ENCODE measurements at places on chromosomes 1 and 21.
A peak's percentile ranks its signal among the peaks of the same experiment; 100 is the strongest.

DNA sequence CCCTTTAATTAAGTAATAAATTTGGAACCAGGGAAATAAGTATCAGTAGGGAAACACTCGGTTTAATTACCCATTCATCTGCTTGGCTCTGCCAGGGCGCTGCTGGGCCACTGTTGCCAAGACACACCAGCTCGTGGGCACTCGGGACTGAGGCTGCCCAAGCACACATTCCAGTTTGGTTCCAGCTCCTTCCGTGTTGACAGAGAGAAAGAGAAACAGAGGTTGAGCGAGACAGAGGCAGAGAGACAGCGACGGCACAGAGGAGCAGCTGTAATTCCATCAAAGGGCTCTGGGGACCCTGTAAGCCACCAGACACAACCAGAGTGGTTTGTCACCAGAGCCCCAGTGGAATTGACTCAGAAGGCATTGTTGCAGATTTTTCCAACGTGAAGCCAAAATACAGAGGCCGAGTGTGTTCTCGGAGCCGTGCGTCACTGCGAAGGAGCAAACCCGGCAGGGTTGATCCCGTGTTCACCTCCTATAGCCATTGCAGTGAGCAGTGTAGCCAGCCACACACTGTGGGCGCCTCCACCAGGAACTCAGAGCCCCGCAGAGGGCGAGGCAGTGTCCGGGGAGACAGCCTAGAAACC lies 33.5 kb downstream of the SYF2 start:
- no peak for DNase-seq

DNA sequence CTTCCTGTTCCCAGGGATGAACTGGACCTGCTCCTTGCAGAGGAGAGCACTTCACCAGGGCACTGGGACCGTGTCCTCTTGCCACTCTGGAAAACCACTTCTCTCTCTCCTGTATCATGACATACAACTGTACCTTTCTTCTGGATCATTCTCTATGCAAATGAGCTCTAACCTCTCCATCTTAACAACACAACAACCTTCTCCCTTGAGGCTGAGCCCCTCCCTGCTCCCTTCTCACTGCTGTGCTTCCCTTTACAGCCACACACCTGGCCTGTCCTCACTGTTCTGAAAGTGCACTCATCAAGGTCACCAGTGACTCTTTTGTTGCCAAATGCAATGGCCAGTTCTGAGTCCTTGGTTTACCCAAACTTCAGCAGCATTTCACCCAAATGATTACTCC lies 54.5 kb upstream of the MRPS6 start:
- DNase-seq: no peak

- no peak for DNase-seq
Observed at GRCh38 chr1:30386156-30386926, 337.0 kb downstream of the MATN1 start.

DNA sequence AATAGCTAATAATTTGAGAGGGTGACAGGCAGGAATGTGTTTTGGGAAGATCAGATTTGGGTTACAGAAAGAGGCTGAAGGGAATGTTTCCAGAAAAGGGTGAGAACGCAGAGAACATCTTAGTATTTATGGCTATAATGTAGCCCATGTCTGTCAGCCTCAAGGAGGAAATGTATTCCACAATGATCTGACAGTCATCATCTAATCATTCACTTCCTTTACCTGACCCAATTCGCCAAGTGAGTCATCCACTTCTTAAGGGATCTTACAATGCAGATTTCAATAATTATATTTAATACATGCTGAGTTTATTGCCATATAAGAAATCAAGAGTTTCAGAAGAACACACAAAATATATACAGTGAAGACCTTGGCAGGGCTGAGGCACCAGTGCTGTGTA lies 10.8 kb downstream of the TRIM45 start:
- DNase-seq: no peak

DNA sequence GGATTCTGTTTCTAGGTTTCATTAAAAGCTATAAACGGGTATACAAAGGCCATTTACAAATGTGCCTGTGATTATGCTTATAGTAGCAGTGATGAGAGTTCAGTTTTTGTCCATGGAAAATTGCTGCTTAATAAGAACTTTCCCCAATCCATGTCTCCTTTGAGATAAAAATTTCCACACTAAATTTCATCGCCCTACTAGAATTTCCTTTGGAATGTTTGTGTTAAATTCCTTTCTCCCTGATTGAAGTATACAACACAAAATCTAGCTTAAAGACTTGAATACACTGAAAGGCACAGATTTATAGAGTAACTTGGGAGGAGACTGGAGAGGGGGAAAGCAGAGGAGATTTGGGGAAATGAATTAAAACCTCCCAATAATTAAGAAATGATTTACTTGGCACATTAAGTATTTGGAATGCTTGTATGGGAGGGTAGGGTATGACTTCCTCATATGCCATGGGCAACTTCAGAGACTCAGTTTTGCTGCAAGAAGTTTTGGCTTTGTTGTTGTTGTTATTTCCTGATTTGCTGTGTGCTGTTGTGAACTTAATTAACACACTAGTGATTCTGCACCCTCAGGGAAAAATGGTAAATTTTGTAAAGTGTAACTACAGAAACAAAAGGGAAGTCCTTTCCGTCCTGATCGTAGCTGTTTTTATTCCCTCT lies 157.6 kb upstream of the LMO4 start:
- no peak for DNase-seq

DNA sequence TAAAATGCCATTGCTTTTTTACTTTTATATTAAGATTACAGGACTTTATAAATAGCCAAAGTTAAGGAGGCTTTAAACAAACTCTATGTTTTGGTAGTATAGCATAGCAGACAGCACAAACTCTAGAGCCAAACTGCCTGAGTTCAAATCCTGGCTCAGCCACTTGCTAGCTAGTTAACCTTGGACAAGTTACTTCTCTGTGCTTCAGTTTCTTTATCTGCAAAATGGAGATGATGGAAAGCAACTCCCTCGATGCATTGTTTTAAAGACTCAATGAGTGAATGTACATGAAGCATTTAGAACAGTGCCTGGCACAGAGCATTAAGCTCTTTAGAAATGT lies 21.3 kb downstream of the C1QB start:
- DNase-seq: no peak

DNA sequence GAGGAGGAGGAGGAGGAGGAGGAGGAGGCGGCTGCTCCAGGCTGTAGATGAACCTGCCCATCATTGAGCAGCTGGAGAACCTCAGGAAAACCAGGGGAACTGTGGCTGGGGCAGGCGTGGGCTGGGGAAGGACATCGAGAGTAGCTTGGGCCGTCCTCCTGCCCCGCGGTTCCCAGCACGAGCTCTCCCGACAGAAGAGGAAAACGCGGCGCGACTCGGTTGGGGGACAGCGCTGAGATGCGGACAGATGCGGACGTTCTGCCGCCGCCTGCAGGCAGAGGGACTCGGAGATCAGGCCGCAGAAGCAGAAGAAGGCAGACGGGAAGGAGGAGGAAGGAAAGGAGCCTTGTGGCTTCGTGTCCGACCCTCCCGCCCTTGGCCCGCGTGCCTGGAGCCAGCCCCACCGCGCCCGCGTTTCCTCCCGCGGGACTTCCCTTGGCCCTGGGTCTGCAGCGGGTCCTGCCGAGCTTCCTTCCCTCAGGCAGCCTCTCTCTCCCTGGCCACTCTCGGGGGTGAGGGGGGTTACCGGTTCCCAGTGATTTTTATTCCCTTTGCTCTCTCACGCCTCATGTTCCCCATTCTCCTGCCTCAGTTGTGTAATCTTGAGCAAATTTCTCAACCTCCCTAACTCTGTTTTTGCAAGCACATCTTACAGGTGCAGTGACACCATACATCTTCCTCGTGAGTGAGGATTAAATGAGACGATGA lies 1.7 kb upstream of the TNFRSF9 start:
- peak; percentile 57 for DNase-seq

DNA sequence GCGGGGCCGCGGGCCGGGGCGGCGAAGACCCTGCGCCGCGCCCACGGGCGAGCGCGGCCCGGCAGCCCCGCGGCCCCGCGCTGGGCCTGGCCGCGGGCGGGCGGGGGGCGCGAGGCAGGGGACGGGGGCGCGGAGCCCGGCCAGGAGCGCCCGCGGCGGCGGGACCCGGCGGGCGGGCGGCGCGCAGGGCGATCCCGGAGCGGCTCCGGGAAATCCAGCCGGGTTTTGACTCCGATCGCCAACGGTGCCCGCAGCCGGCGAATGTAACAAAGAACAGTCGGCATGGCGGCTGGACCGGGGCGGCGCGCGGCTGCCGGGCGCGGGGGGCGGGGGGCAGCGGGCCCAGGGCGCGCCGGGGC lies 334 bp downstream of the PRDM15 start:
- DNase-seq: peak; percentile 80

- peak; percentile 56 for DNase-seq
Observed at GRCh38 chr21:17387030-17387617, 125.7 kb upstream of the CXADR start.

GRCh38 chr1:198175423-198176170 lies 18.8 kb downstream of the NEK7 start:
- no peak for DNase-seq

- DNase-seq: no peak
Observed at GRCh38 chr21:45568383-45568782, 26.1 kb upstream of the SLC19A1 start.

- no peak for DNase-seq
Observed at GRCh38 chr21:26801498-26801897, 43.7 kb downstream of the ADAMTS1 start.

DNA sequence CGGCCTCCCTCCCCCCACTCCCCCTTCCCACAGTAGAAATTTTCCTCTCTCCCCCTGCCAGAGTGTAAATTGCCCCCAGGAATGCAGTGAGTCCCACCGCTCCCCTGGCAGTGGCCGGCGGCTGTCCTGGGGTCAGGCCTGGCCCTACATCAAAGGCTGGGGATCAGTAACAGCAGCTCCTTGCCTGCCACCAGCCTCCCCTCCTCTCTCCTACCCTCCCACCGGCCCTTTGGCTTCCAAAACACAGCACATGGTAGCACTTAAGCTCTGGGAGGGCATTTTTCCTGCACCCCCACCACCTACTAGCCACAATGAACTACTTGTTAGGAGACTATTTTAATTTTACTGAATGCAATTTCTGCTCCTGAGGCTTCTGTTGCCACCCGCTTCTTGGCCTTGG lies 9.0 kb upstream of the COL8A2 start:
- no peak for DNase-seq

DNA sequence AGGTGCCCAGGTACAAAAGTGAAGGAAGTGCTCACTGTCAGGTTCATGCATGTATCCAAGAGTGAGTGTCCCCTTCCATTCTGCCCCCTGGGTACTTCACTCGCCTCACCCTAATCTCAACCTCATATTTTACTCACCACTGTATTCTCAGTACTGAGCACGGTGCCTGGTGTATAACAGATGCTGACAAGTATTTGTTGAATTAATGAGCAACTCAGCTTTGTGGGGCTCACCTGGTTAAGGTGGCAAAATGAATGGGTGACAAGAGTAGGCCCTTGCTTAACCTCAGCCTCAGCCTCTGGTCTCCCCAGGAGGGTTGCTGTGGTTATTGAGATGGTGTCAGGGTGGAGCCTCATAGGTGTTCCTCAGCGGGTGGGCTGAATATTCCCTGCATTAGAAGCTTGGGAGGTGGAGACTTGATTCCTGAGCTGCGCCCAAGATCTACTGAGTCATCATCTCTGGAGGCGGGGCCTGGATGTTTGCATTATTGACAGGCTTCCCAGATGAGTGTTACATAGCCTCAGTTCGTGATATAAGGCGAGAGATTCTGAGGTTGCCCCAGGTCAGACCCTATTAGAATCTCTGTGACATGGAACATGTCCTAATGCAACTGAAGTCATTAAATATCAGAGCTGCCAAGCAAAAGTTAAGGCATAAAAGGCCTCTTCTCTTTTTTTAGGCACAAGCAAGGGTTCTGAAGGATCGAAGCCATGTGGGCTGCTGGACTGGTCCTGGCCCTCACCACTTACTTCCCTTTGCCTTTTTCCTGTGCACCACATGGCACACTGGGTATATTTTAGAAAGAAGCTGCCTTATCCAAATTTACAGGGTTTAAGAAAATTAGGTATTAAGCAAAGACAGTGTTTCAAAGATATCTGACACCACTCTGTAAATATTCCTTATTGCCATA lies 39.2 kb downstream of the SYT6 start:
- DNase-seq: no peak

- DNase-seq: no peak
Observed at GRCh38 chr1:181010789-181011188, 11.9 kb downstream of the STX6 start.

DNA sequence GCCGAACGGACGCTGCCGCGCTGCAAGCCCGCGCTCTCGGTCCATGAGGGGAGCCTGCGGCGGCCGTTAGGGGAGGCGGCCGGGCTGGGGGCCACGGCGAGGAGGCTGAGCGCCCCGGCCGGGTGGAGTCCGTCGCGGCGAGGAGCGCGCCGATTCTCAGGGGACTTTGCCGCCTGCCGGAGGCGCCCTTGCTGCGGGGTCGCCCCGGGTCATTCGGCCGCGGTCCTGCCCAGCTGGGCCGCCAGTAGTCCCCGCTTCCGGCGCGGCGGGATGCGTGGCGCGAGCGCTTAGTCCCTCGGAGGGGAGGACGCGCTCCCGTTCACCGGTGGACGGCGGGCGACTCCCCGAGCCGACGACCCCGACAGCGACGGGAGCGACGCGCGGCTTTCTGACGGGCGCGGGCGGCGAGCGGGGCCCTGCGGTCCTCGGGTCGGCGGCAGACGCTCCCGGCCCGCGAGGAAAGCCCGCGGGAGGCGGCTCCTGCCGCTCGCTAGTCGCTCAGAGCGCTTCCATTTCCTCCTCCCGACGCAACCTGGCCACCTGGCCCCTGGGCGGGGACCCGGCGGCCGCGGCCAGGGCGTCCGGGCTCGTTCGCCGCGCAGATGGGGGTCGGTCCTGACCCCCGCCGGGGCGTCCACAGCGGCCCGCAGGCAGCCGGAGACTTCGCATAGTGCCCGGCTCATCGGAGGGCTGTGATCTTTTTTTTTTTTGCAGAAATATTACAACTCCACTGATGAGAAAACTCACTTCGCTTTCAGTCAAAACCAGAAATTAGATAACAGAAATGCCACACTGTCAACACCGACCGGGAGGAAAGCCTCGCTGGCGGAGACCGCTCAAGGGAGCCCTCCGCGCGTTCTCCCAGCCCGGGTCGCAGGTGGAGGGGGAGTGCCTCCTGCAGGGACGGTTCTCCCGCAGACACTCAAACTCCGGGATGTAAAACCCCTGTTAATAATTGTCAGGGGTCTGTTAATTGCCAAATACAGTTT lies 641 bp upstream of the ZBTB21 start:
- peak; percentile 39 for DNase-seq

DNA sequence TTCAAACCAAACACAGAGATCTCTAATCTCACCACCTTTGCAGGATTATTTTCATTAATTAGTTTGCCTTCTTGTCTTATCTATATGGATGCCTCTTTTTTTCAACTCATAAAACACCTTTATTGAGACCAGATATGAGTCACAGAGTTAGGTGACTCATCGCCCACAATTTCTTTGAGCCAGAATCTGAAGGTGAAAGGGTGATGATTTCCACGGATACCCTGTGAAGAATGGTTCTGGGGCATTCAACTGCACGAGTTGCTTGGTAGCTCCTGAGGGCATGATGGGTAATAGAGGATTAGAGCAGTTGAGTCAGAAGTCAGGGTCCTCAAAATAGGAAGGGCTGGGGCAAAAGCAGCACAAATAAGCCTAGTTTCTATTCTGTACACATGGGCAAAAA lies 128.2 kb downstream of the TBX19 start:
- DNase-seq: no peak

DNA sequence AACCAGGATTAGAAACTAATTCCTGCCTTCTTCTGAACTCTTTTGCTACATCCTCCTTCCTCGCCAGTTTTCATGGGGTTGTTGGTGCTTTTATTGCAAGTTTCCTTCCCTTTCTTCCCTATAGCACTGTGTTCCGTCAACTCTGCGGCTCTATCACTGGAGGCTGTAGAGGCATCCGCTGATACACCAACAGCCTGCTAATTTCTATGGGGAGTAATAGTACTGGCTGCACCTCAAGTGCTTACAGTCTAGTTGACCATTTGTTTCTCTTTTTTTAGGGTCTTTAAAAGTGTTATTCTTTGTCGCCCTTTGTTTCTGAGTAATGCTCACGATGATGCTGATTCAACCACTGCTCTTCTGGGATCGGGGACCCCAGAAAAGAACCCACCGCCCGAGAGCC lies 746 bp downstream of the MIS18A start:
- DNase-seq: no peak
